AG04450 (cell line): ENCODE measurements at places on chromosomes 1 and 21.

DNA sequence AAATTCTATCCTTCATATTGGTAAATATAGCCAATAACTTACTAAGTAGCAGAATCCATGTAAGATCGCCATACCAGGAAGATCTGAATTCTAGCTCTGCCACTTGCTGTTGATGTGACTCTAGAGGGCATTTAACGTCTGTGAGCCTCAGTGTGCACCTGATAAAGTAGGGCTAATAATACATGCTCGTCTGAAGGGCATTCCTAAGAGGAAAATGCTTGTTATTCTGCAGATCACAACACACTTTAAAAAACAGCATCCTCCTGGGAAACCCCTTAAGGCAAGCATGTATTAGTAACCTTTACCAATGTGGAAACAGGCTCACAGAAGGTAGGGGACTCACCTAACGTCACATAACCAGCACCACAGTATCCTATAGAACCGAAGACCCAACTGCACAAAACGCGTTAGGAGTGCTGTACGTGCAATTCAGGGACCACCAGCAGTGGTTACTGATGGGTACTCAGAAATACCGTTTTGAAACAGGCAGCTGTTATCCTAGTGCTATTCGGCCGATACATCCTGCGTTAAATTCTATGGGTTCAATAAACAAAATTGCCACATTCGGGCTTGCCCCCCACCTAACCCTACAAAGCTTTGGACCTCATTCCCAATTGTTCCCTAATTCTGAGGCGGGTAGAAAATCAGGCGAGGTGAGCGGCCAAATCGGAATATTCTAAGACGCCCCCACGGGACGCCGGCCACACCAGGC is 758 bp downstream of the DEPDC1 start:
- DNase-seq: no peak

- no peak for DNase-seq
These were observed 441 bp downstream of the YARS1 start for GRCh38 chr1:32816676-32817158.

DNA sequence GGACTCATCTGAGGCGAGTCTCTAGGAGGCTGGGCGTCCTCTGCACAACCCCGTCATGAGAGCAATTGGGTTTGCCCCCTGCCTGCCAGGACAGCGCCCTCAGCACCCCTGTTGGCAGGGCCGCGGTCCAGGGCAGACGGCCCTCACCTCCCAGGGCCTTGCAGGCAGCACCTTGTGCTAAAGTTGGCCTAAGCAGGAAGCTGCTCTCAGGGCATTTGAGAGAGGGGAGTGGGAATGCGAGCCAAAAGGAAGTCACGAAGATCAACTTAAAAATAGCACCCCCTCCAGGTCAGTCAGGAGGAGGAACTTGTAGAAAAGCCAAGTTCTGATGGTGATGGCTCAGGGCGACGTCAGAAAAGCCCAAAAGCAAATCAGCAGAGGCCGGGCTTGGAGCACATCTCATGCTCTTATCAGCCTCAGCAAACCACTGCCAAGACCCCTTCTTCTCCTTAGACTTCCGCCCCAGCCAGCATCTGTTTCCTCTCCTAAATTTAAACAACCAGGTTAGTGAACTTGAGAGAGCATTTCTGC is 12.6 kb upstream of the ADORA3 start:
- DNase-seq: no peak

DNA sequence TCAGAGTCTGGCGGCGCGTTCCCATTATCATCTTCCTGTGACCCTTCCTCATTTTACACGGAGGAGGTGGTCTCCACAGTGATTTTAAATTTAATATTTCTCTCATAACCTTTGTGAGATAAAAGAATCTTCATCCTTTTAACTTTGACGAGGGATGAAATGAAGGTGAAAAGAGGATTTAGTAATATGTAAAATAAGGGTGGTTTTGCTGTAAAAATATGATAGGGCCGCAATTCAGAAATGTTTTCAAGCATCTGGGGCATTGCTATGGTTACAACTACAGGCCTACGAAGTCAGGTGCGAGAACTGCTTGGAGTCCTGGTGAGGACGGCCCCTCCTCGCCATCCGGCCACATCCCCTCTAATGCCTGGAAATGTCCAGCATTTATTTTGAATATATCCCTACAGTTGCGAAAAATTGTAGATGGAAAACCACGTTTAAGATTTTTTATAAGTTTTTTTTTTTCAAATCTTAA is 422 bp upstream of the RSBN1 start:
- DNase-seq: no peak

DNA sequence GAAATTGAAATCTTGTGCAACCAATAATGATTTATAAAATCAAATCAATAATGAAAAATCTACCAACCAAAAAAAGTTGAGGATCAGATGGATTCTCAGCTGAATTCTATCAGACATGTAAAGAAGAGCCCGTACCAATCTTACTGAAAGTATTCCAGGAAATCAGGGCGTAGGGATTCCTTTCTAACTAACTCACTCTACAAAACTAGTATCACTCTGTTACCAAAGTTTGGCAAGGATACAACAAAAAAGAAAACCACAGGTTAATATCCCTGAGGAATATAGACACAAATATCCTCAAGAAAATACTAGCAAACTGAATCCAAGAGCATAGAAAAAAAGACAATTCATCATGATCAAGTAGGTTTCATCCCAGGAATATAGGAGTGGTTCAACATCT is 52.8 kb upstream of the ADGRL4 start:
- DNase-seq: no peak

DNA sequence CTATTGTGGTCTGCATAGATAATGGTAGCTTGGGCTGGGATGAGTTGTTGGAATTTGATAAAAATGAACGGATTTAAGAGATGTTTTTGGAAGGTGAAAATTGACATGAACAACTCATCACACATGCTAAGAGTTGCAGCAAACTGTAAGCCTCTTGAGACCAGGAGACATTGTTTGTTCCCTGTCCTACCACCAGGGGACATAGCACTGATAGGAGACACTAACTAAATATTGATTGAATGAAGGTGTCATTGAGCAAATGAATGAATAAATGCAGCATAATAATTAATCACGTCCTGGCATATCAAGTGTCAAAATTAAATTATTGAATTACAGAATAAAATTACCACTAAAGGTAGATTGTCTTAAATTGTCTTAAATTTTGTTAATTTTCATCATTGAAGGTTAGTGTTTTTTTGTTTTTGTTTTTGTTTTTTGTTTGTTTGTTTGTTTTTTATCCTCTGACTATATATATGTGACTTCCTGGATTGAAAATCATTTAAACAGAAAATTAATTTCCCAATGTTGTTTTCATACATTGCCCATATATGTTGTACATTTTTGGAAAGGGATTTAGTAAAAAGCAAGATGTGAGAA is 285.3 kb upstream of the C1orf105 start:
- no peak for DNase-seq

- DNase-seq: no peak
These were observed 284.0 kb downstream of the DUSP10 start for GRCh38 chr1:221457685-221458446.

DNA sequence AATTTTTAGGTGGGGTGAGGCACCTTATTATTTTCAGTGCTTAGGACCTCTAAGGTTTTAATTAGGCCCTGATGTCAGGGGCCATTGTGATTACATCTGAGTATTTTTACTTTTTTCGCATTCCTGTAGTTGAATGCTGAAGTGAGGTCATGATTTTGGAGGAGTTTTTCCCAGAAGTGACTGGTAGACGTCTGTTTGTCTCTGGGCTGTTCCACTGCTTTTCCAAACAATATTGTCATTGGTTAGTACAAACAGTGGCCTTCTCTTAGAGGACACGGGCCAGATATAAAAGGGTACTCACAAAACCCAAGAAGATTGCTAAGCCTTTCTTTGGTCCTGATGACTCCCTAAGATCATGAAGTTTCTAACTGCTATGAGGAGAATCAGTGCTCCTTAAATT is 7.6 kb upstream of the RASAL2 start:
- no peak for DNase-seq

DNA sequence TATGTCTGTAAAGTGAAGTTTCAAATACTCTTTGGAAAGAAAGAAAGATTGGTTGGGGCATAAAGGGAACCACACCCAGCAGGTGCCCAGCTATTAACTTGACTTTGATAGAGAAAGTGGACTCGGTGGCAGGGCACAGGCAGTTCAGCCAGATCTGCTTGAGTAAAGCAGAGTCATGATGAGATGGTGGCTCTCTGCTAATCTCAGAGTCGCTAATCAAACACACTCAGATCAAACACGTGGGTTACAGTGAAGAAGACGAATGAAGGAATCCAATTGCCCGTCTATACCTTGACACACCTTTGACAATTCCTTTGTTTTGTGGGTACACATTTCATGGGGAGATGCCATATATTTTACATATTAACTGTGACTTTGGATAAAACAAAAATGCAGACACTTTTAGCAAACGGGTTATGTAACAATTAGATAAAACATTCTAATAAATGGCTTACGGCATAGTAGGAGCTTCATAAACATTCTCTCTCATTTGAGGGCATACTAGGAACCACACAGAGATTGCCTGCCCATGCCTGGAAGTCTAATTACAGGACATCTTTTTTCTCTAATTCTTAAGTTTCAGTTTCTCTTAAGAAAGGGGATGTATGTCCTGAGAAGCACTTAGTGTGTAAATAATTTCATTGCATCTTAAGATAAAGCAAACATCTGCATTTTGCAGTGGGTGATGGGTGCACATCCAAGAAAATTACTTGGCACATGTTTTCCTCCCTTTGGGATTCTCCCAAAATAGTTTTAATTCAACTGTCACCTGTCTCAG is 7.2 kb downstream of the CBR1 start:
- no peak for DNase-seq

- no peak for DNase-seq
These were observed 20.1 kb upstream of the COL18A1 start for GRCh38 chr21:45384656-45385548.

DNA sequence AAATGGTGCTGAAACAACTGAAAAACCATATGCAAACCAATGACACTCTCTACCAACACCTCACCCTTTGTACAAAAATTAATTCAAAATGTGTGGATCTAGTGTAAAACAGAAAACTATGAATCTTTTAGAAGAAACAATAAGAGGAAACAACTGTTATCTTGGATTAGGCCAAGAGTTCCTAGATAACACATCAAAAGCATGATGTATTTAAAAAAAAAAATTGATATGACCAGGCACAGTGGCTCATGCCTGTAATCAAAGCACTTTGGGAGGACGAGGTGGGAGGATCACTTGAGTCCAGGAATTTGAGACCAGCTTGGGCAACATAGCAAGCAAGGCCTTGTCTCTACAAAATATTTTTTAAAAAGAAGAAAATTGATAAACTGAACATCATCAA is 79.0 kb downstream of the EIF4G3 start:
- no peak for DNase-seq

DNA sequence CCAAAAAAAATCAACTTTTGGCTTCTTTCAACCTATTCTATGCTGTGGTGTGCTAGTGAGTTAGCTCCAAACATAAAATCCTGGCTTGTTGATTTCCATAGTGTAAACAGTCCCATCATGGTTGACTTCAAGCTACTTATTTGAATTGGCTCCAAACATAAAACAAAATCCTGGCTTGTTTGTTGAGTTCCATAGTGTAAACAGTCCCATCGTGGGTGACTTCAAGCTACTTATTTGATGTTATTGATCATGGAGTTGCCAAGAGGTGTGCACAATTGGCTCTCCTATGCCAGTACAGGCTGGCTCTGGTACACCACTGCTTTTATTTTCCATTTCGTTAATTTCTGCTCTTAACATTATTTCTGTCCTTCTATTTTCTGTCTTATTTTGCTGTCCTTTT is 1.8 kb upstream of the COA6 start:
- no peak for DNase-seq

DNA sequence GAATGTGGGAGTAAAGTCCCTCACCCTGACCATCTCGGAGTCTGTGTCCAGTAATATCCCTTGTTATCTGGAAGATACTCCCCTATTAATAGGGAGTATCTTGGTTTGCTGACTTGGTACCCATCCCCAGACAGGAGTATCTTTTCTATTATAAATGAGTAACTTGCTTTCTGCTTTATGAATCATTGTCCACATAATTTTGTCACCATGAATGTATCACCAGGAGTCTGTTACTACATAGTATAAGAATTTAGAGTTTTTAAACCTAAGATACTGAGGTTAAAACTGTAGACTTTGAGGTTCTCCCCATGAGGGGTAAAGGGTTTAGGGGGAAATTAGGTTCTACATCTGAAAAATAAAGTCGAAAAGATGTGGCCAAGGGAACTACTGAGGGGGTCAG is 175.6 kb downstream of the FCRL5 start:
- no peak for DNase-seq

GRCh38 chr1:18557621-18558465 is 72.8 kb upstream of the PAX7 start:
- no peak for DNase-seq

- no peak for DNase-seq
These were observed 51.0 kb downstream of the SGIP1 start for GRCh38 chr1:66585002-66585401.

- DNase-seq: no peak
These were observed 83.2 kb downstream of the PTPRU start for GRCh38 chr1:29319300-29320110.

- DNase-seq: no peak
These were observed 11.5 kb upstream of the IFI16 start for GRCh38 chr1:158998037-158998780.

DNA sequence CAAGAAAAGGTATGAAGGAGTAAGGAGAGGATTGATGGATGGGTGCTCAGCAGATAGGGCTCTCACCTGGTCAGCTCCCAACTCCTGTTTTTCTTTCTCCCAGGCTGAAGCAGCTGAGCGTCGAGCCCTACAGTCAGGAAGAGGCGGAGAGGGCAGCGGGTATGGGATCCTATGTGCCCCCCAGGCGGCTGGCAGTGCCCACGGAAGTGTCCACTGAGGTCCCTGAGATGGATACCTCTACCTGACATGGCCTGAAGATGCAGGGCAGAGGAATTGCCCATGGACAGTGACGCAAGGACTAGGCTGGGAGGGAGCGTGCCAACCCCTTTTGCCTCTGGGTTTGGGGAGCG is 739 bp downstream of the ZNF593 start:
- no peak for DNase-seq

- DNase-seq: no peak
These were observed 14.2 kb downstream of the CLIC4 start for GRCh38 chr1:24759492-24759891.

DNA sequence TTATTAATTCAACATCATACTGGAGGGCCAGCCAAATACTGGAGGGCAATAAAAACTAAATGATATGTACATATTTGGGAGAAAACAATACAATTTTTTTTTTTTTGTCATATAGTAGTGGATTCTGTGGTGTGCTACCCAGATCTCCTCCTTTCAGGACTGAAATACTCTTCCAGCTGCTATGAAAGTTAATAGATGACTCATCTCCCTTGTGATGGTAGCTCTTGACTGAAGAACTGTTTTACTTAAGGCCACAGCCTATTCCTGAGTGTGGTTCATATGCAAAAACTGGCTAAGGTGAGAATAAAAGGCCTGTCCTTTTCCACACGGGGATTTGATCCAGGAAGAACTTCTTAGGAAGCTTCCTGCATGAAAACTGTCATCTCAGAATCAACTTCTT is 307.9 kb downstream of the HLX start:
- DNase-seq: no peak

DNA sequence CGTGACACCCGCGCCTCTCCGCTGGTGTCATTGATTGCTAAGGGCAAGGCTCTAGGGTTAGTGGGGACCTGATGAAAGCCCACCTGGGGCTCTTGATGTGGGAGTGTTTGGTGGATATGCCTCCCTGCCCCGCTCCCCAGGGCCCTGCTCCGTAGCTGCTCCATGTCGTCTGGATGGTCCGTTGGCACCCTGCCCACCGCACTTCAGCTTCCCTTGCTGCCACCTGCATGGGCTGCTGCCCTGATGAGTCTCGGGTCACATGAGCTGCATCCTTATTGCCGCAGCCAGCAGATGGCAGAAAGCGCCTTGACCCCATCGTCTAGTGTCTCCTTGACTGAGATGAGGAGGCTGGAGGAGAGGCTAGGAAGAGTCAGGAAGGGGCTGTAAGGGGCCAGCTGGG is 439.4 kb downstream of the CAMTA1 start:
- DNase-seq: no peak
